Stimulated activated CD4-positive, alpha-beta T cell treated with anti-CD3 and anti-CD28 coated beads, Interleukin-4, amount 100 ng/mL, for 4 hours (primary cell): ENCODE measurements at places on chromosomes 11 and 22.

- no peak for DNase-seq
These were observed 105.8 kb downstream of the PRMT3 start for GRCh38 chr11:20493340-20493739.

DNA sequence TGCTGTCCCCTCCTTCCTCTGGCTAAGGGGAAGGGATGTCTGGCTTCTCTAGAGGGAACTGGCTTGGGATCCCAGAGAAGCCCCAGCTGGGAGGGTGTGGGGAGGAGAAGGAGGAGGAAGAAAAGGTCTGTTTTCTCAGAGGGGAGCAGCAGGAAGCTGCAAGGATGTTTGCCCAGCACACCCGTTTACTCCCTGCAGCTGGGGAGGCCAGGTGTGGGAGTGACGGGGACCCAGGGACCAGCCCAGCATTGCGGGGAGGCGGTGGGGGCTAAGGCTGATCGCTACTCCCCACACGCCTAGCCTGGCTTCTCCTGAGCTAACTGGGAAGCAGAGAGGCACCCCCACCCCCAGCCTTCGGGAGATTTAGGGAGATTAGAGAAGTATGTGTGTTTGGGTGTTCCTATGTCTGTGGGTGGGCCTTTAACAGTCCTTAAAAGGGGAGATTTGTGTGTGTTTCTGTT is 3.9 kb downstream of the CREB3L1 start:
- no peak for DNase-seq

GRCh38 chr11:94183886-94184264 is 55.2 kb downstream of the PANX1 start:
- DNase-seq: no peak

DNA sequence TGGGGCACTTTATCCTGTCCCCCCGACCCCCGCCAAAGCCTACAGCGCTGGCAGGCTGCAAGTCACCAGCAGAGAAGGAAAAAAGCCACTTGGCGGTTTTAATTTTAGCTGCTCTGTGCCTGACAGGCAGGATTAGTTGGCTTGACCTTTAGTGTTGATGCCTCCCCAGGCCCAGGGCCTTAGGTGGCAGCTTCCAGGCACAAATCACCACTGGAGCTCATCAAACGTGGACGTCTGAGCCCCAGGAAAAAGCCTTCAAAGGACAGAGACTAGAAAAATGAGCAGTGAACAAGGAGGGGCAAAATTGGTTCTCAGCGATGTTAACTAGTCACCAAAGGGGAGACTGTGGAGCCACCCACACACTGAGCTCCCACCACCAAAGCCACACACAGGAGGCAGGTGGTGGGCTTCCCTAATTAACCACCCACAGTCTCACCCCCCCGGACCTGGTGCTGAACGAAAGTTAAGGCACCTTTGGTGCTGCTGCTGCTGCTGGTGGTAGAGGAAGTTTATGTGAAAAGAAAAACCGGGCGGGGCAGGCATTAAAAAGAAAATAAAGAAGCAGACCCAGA is 4.4 kb upstream of the PYGM start:
- DNase-seq: peak; percentile 62

DNA sequence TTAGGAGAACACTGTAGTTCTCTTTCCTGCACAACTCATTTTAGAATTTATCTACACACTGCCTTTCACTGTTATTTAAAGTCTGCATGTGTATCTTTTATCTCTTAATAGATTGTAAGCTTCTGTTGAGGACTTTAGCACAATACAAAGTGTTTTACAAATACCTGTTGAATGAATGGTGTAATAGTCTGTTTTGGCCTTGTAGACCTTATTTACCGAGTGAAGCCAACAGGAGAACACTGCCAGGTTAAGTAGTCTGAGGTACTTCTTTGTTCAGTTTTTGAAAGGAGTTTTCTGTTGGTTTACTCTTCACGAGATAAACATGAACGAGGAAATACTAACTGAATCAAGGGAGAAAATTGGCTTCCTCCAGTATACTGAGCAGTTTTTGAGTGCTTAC is 31.0 kb downstream of the SIK2 start:
- DNase-seq: no peak

- DNase-seq: no peak
These were observed 116.0 kb downstream of the FAR1 start for GRCh38 chr11:13784441-13784840.

GRCh38 chr11:115910379-115910778 is 406.2 kb upstream of the CADM1 start:
- no peak for DNase-seq

- DNase-seq: no peak
These were observed 8.7 kb upstream of the GLB1L3 start for GRCh38 chr11:134267461-134267860.

- DNase-seq: no peak
These were observed 533.0 kb downstream of the KCNA4 start for GRCh38 chr11:29483831-29484230.

- no peak for DNase-seq
These were observed 113.7 kb downstream of the INSC start for GRCh38 chr11:15228331-15228849.

- DNase-seq: no peak
These were observed 446.5 kb downstream of the AASDHPPT start for GRCh38 chr11:106523921-106524320.

DNA sequence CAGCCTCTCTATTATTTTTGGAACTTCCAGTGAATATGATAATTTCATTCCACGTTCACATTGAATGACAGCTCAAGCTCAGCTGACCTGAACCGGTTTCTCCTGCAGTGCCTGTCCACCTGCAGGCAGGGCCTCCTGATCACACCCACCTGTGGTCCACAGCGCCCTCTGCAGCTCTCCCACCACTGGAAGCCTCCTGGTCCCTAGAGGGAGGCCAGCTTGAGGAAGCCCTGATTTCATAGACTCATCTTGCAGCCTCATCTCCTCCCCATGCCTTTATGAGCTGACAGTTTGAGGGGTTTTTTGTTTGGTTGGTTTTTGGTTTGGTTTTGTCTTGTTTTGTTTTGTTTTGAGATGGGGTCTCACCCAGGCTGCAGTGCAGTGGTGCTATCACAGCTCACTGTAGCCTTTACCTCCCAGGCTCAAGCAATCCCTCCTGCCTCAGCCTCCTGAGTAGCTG is 29.9 kb upstream of the MALAT1 start:
- no peak for DNase-seq

DNA sequence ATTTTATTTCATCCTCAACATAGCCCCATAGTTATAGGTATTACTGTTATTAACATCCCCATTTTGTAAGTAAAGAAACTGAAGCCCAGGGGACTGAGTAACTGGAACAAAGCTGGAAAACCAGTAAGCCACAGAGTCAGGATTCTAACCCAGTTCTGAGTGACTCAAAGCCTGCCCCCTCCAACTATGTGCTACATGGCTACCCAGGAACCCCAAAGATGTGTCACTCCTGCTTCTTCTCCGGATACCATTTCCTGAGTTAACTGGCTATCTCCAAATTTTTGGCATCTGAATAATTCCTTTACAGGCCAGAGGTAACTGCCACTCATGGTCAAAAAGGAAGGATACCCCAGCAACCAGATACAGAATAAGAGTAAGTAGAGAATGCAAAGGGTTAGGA is 43.6 kb downstream of the TENM4 start:
- no peak for DNase-seq

- peak; percentile 59 for DNase-seq
These were observed 15.1 kb upstream of the CYTH4 start for GRCh38 chr22:37267135-37267587.

- DNase-seq: no peak
These were observed 10.5 kb downstream of the ACRV1 start for GRCh38 chr11:125670172-125670571.

DNA sequence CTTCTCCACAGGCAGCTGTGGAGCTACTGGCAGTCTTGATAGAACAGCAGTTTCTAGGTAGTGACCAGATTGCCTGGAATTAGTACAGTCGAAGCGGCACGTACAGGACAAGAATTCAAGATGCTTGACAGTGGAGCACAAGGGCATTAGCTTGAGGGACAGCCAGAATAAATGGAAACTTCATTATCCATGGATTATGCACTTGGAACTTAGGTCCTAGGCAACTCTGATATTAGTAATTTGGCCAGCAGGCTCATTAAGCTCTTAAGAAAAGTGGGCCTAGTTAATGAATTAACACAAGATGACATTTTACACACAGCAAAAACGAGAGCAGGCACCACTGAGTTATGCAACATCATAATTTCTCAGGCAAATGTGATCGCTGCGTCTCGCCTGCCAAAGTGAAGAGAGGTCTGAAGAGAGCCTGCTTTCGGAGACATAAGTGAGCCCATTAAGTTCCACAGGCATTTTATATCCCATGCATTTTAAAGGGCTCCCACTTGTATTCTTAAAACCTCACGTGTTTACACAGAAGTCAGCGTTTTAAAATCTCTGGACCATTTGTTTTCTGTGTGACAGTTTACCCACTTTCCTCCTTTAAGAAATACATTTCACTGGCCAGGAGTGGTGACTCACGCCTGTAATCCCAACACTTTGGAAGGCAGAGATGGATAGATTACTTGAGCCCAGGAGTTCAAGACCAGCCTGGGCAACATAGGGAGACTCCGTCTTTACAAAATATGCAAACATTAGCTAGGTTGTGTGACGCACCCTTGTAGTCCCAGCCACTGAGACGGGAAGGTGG is 66.2 kb downstream of the COMMD9 start:
- DNase-seq: no peak

GRCh38 chr11:61345170-61345610 is 12.2 kb downstream of the TKFC start:
- DNase-seq: no peak
